Kidney capillary endothelial cell (primary cell): ENCODE measurements at places on chromosomes 11 and 22.

DNA sequence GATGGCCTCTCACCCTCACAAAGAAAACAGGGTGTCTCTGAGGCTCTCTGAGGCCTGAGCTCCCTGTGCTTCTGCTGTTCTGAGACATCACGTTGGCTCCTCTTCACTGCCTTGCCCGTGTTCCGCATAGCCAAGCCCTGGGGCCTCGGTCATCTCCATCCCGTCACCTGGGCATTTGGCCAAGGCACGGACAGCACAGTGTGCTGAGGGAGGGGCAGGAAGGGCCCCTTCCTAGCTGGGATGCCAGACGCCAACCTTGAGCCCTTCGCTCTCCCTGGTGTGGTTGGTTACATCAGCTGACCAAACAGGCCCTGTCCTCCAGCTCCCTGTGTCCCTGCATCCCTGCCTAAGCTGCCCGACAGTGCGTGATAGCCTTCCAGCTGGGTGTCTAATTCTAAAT lies 25.9 kb downstream of the MOV10L1 start:
- peak; percentile 54 for DNase-seq

- DNase-seq, result peak; percentile 31
Observed at GRCh38 chr22:45208993-45209838, 31.5 kb downstream of the KIAA0930 start.

- no peak for DNase-seq
Observed at GRCh38 chr11:62479631-62480201, 60.9 kb downstream of the SCGB1A1 start.

GRCh38 chr11:113796663-113797259 lies 17.2 kb downstream of the CLDN25 start:
- DNase-seq, result peak; percentile 30

DNA sequence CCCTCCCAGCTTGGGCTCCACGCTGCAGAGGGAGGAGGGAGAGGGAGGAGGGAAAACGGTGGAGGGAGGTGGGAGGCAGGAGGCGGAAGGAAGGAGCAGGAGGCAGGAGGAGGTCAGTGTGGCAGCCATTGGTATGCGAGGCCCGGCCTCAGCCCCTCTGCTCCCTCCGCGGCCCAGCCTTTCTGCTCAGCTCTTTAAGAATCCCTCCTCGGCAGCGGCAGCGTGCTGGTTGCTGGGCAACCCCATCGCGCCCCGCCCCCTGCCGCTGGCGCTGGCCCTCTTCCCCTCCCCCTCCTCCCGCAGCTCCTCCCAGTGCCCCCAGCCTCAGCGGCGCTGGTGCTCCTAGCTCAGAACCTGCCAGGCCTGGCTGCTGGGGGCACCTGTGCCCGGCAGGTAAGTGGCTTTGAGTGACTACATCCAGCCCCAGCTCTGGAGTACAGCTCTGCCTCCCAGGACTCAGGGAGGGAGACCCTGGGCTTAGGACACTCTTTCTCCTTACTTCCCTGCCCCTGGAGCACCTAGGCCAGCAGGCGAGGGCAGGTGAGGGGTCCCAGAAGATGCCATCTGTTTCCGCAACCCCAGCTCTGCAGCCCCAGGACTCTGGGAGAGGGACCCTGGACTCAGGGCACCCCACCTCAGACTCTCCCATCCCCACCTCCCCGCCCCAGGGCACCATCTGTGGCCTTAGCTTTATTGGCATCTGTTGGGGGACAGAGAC lies 7.2 kb upstream of the FLRT1 start:
- no peak for DNase-seq

- no peak for DNase-seq
Observed at GRCh38 chr11:7532405-7533145, 18.8 kb downstream of the PPFIBP2 start.

DNA sequence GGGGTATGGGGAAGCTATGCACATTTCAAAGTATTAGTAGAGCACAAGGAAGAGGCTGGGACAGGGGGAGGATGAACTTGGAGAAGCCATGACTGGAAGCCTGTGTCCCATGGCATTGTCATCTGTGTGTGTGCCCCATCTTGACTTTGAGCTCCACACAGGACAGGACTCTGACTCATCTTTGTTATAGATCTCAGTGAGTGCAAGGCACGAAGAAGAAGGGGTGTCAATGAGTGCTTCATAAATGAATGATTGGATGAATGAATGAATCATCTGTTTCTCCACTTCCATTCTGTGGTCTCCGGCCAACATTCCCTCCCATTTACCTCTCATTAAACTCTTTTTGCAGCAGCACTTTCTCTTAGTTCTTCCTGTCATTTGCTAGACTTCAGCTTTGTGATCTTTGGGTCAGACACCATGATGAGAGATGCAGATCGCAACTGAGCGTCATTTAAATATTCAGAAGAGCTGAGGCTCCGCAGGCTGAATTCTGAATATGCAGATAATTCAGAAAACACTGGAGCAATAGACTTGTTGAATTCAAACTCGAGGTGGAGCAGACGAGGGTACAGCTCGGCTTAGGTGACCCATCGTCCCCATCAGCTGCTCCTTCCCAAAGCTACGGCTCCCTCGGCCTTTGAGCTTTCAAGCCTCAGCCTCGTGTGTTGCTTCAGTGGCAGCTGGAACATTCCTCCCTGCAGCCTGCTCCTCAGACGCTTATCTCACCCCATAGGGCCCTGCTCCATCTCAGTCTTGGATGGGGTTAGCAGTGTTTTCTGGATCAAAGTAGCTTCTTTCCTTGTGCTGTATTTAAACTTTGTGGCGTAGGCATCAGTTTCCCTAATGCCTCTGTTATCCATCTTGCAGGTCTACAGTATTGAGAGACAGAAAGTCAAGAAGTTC lies 30.8 kb downstream of the APOL3 start:
- DNase-seq, result no peak
